Pons (tissue), 1 donor: ENCODE measurements at places on chromosomes 3 and 15.

DNA sequence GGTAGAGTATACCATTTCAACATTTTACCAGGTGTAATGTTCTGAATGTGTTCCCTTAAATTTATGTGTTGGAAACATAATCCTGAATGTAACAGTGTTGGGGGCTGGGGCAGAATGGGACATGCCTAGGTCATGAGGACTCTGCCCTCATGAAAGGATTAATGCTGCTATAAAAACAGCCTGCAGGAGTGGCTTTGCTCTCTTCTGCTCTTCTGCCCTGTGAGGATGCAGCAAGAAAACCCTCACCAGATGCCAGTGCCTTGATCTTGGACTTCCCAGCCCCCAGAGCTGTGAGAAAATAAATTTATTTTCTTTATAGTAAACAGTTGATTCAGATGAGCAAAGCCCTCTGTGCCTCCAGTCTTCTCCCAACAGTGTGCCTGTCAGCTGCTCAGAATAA, 326.0 kb upstream of the ONECUT1 start:
- no peak for DNase-seq

- DNase-seq, result no peak
Measured at GRCh38 chr3:50340448-50341329, at the start of gene RASSF1. Gene RASSF1 (minus strand): TSS chr3:50340836. CDS start chr3:50340805, 31 bp downstream.

DNA sequence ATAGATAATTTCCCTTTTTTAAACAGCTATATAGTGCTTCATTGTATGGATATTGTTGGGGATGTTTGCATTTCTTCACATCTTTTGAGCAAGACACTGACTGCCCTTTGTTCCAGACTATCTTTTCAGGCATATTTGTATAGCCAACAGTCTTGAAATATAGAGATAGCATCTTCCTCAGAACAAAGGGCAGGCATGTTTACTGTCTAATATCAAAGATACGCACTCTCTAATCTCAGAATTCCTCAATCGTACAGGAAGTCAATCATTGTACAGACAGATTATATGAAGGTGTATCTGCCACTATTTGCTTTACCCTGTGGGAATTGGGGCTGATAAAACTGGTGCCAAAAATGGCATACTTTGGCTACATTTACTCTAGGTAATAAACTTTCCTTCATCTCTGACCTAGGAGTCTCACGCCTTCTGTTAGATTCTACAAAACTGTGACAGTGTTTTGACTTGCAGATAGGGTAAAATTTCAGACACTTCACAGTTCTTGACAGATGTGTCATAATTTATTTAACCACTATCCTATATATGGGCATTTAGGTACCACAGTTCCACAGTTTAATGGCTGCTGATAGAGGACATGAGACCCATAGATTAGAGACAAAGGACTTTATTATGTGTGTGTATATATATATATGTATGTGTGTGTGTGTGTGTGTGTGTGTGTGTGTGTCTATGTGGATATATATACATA, 321.0 kb downstream of the IGSF11 start:
- DNase-seq, result no peak

DNA sequence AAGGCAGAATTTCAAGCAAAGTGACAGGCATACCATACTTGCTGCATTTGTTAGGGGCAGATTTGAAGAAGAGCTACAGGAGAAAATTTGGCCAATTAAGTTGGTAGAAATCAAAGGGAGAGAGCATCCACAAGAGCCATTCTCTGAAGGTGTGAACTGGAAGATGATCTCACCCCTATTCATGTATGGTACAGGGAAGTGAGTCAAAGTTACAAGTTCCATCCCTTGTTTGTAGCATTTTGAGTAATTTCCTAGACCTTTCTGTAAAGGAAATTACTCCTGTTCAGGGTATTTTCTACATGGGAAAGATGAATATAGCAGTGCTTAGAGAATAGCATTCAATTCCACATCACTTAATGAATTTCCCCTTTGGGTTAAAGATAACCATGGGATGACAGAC, 28.4 kb downstream of the TTC14 start:
- no peak for DNase-seq

DNA sequence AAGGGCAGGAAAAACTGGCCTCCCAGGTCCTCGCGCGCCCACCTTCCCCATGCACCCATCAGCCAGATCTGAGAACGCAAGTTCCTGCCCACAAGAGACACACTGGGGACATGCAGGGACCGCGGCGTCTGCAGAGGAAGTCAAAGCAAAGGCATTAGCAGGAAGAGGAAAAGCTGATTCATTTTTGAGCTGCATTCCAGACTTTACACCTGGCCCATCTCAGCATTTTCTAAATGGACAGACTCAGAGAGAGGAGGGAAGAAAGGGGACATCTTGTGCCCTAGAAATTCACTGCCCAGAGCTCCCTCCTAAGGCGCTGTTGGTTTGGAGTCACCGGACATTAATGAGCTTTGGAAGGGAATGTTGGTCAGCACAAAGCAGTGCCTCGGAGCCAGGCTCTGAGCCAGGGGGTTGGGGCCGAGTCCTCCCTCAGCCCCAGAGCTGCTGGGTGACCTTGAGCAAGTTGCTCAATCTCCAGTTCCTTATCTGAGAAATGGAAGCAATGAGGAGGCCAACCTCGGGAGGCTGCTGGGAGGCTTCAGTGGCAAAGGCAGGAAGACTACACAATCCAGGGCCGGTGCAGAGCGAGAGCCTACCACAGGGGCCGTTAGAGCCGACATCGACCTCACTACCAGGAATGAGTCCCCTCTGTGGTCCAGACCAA, 150.5 kb upstream of the IQSEC1 start:
- no peak for DNase-seq

GRCh38 chr3:15099364-15100098, 583 bp upstream of the RBSN start:
- no peak for DNase-seq

DNA sequence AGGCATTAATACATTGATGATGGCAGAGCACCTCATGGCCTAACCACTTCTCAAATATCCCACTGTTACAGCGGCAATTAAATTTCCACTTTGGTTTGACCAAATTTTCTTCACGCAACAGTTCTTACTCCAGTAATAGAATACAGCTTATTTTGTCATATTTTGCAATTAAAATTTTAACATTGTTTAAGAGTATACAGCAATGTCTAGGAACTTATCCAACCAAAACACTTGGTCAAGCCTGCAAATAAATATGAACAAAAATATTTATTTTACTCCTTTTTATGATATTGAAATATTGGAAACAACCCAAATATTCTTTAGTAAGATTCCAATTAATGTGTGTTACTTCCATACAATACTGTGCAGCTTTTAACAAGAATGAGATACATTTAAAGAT, 45.3 kb upstream of the C3orf80 start:
- no peak for DNase-seq
